HEK293T (cell line): ENCODE measurements at places on chromosomes 11 and 22.

DNA sequence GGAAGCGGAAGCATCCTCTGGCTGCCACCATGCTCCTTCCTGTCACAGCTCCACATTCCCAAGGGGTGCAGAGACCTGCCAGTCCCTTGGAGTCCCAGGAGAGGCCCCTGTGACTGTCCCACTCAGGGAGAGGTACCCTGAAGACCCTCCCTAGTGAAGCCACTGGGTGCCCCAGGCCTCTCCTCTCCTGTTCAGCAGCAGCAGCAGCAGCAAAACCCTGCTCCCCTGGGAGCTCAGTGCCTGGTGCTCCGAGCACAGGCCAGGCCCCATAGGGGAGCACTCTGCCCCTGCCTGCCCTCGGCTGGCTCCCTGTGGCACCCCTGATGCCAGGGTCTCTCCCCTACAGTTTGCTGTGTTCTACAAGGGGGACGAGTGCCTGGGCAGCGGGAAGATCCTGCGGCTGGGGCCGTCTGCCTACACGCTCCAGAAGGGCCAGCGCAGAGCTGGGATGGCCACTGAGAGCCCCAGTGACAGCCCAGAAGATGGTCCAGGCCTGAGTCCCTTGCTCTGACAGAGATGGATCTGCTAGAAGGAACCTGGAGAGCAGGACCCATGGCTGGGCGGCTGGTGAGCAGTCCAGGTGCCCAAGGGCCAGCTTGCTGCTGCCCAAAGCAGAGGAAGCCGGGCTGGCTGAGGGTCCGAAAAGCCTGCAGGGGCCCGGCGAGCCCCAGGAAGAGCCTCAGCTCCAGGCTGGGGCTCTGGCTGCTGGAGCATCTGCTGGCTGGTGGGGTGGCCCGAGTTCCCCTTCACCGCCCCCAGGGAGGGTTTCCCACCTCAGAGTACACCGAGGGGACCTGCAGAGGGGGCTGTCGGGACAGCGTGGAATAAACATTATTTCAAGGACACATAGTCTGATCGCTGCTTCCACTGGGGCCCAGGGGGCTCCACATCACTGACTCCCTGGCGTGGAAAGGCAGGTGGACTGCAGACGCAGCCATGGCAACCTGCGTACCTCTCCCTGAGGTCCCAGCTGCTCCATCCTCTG is 21.3 kb downstream of the TRMU start:
- no peak for DNase-seq

DNA sequence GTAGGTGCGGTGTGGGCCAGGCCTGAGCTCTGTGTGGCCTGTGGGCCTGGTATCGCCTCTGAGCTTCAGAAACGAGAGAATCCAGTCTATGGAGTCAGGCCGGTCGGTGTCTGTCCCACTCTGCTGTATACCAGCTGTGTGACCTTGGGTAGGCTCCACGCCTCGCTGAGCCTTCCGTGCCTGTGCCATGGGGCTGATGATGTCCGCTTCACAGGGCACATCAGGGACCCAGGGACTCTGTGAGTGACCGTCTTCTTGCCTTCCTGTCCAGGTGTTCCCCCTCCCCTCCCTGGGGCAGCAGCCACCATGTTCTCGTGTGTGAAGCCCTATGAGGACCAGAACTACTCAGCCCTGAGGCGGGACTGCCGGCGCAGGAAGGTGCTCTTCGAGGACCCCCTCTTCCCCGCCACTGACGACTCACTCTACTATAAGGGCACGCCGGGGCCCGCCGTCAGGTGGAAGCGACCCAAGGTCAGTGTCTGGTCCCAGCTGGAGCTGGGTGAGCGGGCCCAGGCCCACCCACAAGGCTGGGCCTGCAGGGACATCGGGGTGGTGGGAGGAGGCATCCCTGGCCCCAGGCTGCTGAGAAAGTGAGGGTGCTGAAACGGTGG is 17.9 kb downstream of the CAPN5 start:
- no peak for DNase-seq

GRCh38 chr22:31639436-31640039 is 22.5 kb downstream of the PISD start:
- DNase-seq = no peak

DNA sequence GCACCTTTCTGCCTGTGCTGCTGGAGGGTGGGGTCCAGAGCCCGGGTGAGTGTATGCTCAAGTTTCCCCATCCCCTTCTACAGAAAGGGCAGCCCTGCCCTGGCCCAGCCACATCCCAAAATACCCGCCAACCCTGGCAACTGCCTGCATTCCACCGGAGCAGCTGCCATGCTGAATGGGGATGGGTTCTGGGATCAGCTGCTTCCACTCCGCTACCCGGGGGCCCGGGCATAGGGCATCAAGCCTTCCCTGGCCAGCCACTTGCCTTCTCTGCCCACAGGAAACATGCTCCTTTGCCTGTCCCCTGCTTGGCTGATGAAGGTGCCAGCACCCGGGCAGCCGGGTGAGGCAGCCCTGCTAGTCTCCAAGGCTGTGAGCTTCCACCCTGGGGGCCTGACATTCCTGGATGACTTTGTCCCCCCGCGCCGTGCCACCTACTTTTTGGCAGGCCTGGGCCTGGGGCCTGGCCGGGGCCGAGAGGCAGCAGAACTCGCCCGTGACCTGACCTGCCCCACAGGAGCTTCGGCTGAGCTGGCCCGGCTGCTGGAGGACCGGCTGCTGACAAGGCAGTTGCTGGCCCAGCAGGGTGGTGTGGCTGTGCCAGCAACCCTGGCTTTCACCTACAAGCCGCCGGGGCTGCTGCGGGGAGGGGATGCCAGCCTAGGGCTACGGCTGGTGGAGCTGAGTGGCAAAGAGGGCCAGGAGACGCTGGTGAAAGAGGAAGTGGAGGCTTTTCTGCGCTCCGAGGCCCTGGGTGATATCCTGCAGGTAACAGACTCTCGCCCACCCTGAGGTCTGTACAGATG is 3.2 kb downstream of the CARNS1 start:
- no peak for DNase-seq

DNA sequence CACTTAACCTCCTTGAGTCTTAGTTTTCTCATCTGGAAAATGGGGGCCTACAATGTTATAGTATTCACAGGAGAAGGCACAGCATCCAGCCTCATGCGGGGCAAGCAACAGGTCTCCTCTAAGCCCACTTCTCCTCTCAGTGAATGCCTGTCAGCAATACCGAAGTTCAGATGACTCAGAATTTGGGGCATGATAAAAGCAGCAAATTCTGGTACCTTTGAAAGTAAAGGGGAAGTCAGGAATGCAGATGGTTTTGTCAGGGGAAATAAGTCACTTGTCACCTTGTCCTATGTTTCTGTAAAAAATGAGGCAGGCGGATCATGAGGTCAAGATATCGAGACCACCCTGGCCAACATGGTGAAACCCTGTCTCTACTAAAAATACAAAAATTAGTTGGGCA is 350.2 kb downstream of the LARGE1 start:
- no peak for DNase-seq

DNA sequence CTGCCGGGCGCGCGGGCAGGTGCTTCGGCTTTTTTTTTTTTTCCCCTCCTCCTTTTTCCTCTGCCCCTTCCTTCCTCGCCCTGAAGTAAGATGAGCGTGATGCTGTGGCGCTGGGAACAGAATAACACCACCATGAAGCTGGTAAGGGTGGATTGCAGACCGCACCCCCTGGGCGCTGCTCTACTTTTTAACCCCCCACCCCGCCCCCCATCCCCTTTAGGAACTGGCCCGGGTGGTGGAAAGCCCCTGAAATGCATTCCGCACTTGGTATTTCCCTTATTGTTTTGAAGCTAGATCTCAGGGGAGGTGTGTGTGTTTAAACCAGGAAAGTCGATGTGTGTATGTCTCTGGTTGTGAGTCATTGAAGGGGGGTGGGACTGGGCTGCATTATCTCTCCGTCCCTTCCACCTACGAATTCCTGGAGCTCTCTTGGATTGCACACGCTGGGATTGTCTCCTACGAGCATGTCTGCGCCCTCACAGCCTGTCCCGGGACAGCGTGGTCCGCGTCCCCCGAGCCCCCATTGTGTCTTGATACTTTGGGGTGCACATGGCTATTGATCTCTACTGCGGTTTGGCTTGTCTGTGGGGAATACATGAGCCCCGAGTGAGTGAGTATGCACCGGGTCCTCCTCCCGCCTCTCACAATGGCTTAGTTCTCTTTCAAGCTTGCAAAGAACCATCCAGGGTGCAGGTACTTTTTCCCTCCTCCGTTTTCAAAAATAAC is 64.9 kb downstream of the NAV2 start:
- DNase-seq = peak; percentile 22

DNA sequence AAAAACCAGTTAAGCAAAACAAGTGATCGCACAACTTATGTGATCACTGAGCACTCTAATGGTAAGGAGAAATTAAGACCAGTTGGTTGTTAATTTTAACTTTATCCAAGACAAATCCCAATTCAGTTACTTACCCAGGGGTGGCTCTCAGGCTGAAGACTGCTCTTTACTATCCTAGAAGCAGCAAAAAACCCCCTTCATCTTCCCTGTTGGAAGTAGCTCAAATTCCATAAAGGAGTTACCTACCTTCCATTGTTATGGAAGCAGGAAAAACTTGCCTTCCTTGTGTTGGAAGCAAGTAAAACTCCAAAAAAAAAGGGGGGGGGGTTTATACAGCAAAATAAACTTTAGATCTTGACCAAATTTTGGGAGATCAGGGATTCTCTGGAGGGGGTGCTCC is 5.2 kb upstream of the MRPL16 start:
- no peak for DNase-seq

DNA sequence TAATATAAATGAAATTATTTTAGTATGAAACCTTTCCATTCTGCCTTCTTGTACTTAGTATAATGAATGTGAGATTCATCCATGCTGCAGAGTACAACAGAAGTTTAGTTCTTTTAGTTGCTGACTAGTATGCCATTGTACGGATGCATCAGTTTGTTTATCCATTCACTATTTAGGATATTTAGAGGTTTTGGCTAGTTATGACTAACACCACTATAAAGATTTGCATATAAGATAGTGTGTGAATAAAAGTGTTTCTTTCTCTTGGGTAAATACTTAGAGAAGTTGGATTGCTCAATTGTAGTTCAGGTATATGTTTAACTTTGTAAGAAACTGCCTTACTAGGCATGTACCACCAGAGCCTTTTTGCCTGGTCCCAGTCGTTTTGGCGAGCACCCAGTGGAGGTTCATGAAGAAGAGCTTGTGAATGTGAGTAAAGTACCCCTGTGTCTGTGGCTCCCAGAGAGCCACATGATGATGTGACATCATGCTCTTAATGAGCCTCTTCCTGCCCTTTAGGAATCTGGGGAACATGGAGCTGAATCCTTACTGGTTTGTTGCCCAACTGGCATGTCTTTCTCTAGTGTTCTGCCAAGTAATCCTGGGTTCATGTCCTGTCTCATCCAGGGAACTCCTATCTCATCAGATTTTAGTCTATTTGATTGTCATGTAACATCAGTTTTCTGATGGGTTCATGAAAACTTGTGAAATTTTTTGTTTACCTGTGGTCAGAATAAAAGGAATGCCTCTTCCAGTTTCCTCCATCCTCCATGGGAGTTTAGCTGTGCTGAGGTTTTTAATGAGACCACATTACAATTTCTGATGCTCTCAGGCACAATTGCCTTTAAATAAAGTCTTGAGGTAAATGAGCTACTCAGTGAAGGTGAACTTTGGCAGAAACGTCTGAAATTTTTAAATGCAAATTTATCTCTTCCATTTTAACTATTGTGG is 234.8 kb downstream of the CASP12 start:
- DNase-seq = no peak

DNA sequence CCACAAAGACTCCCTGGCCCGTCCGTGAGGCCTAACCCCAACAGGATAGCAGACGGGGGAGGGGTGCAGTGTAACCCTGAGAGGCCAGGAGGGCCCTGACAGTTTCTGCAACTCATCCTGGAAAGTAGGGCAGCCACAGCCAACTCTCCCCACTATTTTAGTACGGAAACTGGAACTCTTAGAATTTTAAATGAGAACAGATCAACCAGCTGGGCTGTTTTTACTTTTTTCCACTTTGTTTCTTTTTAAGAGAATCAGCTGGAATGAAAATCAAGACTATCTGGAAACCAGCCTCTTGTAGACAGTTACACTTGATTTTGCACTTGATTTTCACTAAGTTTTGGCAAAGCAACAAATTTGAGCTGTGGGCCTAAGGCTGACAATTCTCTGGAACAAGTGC is 42.7 kb upstream of the NRIP3 start:
- DNase-seq = no peak

- DNase-seq = no peak
Measured at GRCh38 chr11:126930091-126930841, 70.3 kb downstream of the KIRREL3 start.

DNA sequence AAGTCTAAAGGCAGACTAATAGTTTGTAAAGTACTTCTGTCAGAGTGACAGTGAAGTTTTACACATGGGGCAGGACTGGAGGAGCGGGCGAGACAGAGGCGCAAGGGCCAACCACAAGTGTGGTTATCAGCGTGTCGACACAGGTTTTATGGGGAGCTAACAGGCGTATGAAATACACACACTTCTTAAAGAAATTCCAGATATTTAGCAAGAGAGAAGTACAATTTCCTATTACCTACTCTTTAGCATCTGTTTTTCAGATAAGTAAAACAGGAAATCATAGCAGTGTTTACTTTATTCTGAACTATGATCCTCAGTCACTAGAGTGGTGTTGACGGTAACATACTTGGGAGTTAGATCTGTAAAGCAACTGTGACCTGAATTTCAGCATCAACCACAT is 22.5 kb downstream of the VSIG10L2 start:
- no peak for DNase-seq

DNA sequence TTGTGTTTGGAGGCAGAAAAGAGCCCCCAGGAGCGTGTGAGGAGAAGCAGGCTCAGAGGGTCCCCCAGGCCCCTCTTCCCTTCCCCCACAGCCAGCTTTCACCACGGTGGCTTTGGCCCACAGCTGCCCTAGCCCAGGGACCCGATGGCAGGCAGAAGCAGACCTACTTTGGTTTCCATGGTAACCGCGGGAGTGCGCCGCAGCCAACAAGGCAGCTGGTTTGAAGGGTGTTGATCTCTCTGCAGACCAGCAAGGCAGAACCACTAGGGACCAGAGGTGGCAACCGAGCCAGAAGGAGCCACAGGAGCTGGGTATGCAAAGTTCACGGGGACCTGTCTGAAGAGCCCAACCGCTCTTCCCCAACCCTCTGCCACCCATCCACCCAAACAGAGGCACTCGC is 69.4 kb downstream of the BUD13 start:
- DNase-seq = no peak

GRCh38 chr11:66969584-66970225 is 5.4 kb upstream of the C11orf86 start:
- DNase-seq = no peak

DNA sequence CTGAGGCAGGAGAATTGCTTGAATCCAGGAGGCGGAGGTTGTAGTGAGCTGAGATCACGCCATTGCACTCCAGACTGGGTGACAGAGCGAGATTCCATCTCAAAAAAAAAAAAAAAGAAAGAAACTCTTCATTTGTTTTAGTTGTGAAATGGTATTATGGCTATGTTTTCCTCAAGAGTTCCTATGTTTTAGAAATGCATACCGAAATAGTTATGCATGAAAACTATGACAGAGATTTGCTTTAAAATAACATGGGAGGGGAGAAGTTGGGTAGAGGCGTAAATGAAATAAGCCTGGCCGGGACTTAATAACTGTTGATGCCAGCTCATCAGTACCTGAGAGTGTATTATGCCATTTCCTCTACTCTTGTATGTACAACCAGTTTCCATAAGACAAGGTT is 48.3 kb downstream of the FEZ1 start:
- no peak for DNase-seq

GRCh38 chr11:110089617-110090282 is 3.4 kb upstream of the ZC3H12C start:
- no peak for DNase-seq

- peak; percentile 47 for DNase-seq
Measured at GRCh38 chr11:9664276-9665171, 647 bp downstream of the SWAP70 start.
